Skin of body (tissue), 3 donors: ENCODE measurements at places on chromosomes 11 and 22. TPM values are rescaled to one million over a fixed set of nuclear protein-coding genes. Genes with fewer than 3 reads are reported as not detected.
A peak's percentile ranks its signal among the peaks of the same experiment; 100 is the strongest.

SLC5A1 gene
- total RNA-seq, result 13.7 TPM

DNA sequence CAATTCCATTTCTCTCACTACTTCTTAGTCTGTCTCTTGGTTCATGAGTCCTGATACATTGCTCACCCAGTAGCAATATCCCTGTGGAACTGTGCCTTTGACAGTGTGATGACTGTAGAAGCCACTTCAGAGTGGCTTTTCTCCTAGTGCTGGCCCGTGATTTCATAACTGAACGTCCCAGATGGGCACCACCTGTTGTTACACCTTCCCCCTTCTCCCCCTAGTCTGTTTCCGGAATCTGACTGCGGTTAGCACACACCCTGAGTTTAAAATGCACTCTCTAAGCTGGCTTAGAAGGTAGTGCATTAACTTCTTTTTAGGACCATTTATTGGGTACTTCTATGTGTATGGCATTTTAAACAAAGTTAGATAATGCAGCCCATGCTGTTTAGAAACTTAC is 83.0 kb downstream of the ALX4 start:
- DNase-seq, result no peak

GRCh38 chr11:71304045-71304444 is 51.7 kb upstream of the SHANK2 start:
- no peak for DNase-seq

DNA sequence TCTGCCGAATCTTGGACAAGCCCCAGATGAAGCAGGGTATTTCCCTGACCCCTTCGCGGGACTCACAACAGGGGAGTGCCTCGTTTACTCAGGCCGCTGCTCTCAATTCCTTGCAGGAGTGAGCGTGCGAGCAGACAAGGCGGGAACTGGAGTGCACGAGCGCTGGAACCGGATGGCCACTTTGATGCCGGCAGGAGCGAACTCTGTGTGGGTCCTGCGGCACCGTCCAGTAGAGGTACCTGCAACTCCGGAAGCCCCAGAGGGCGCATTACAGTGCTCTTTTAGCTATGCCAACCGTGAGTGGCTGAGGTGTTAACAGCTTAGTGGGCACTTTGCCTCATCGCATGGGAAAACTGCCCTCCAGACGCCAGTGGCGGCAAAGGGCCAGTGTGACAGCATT is 182.3 kb upstream of the ANO3 start:
- no peak for DNase-seq

GRCh38 chr11:122246874-122247273 is 130.9 kb upstream of the BLID start:
- peak; percentile 26 for DNase-seq

DNA sequence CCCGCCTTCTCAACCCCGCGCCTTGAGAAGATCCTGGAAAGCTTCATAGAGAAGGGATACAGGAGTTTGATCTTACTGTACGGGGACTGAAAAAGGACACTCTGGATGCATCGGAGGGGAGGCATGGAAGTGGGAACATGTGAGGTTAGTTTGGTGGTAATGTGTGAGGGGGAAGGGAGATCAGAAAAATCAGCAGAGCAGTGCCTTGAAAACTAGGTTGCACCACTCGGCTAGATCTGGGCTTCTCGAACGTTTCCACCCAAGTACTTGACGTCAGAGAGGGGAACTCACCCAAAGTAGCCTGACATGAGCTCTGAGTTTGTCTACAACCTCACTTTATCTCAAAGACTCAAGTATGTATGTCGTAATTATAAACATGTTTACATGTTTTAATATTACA is 14.5 kb downstream of the USP35 start:
- DNase-seq, result no peak

GRCh38 chr11:15885854-15886253 is 470.5 kb downstream of the SOX6 start:
- no peak for DNase-seq

PELI3 gene
- 5.0 TPM for total RNA-seq
